COR-L47 (cell line): ENCODE measurements at places on chromosomes 5 and 9.

DNA sequence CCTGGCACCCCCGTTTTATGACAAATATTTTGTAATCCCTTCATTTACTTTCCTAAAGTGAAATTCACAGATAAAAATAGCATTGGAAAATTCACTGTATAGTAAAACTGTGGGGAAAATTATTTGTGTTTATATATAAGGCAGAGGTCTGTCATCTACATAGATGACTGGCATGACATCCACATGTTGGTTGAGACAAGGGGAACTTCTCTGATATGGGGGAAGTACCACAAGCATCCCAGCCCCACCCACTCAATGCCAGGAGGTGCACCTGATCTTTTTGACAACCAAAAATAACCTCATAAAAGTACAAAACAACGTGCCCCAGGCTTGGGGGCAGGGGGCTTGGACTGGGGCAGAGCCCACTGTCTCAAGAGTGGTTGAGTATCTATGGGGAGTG is 6.3 kb upstream of the TDRD7 start:
- DNase-seq = no peak

- DNase-seq = peak; percentile 87
These were observed 101.7 kb upstream of the PITX1 start for GRCh38 chr5:135135530-135136226.

DNA sequence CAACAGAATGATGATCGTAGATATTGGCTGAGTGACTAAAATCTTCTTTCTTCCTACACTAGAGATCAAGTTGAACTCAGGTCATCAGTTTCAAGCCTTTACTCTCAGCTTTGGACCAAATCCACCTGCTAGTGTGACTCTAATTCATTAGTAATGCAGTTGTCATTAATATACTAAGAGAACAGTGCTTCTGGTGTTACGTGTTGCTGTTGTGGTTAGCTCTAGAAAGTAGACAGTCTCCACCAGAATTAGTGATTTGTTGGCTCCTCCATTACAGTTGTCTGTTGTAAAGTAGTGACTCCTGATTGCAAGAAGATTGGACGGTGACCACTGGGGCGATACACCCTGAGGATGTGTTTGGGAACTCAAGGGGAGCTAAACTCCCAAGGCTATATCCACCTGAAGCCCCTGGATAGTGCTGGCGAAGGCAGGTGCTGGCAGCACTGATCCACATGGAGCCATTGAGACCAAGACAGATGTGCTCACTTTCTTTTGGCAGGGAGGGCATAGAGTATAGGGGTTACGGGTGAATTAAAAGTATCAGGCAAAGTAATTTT is 3.1 kb downstream of the CAMK4 start:
- no peak for DNase-seq

GRCh38 chr5:56668996-56669395 is 146.4 kb upstream of the MAP3K1 start:
- DNase-seq = peak; percentile 16

- no peak for DNase-seq
These were observed 1040.3 kb downstream of the TLE1 start for GRCh38 chr9:80649001-80649420.

DNA sequence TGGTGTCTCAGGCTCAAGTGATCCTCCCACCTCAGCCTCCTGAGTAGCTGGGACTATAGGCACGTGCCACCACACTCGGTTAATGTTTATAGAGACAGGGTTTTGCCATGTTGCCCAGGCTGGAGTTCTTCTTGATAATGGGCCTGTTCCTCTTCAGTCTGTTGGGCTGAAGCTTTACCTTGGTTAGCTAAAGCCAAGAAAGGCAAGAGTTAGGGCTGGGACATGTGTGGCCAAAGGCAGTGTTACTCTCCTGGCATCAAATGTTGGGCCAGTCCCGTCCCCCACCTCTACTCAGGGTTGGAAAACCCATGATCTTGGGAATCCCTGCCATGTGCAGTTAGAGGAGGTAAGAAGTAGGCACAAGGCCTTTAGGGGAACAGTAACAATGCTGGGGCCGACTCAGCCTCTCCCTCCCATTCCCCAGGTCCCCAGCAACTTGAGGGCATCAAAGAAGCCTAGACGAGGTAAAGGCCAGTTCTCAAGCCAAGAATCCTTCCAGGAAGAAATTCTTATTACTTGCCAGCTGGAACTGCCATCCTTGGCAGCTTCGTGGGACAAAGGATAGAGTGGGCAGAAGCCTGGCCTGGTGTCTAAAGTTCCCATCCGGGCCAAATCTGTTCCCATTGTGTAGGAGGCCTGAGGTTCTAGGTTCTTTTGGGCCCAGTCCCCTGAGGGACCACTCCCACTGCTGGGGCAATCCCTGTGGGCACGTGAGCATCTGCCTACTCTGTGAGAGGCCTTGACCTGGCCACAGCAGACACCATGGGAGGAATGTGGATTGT is 4.5 kb downstream of the EGR1 start:
- DNase-seq = no peak

GRCh38 chr5:111935009-111935408 is 178.0 kb upstream of the NREP start:
- no peak for DNase-seq

GRCh38 chr5:154117050-154117449 is 73.5 kb upstream of the GALNT10 start:
- peak; percentile 83 for DNase-seq

DNA sequence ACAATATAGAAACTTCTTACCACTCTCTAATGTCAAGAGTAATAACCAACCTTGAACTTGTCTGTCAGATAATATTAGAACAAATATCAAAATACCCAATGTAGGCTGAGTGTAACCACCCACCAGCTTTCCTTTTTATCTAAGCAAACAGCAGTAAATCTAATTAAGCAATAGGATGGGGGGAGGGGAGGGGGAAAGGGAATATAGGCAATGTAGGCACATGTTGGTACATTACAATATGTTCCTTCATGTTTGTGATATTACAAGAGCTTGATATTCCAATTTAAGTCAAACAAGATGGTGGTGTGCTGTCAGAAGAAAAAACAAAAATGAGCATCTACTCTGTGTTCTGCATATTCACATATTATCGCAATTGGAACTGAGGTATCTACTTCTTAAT is 158.2 kb downstream of the DENND1A start:
- DNase-seq = no peak

DNA sequence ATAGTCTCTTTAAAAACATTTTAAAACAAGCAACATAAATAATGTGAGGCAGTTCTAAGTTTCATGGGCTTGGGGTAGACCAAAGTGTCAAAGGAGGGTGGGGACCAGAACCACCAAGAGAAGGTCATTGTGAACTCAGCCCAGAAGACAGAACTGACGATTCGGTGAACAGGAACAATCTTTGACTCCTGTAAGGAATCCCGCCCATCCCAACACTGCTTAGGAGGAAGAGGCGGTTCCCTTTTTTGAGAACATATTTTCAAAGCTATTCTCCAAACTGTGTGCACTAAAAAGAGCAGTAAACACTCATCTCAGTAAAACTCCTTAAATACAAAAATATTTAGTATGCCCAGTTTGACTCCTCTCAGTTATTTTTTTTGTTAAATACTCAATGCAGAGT is 176.5 kb upstream of the TLE4 start:
- DNase-seq = no peak

DNA sequence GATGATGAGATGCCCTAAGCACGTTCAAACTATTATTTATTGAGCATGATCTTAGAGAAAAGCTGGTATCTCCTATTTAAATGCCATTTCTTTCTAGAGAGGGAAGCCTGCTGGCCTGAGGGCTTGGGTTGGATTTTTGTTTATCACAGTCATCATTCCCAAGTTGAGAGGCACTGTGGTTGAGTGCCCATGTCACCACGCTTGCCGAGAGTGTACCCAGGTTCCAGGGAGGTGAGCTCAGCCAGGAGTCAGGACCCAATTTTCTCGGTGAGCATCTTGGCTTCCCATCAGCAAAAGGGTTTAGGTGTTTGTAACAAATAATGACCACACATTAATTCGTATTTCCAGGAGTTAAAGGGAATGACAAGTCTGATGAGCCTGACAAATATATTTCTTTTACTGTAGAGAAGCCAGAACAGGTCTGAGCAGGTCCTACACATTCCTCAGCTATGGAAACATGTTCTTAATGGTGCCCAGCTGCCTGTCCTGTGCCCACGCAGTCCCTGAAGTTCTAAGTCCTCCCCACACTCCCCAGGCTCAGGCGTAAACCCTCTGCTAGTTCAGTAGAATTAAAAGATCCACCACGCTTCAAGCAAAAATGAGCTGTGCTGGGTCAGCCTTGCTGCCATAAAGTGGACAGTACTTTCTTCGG is 258.9 kb upstream of the IRX2 start:
- DNase-seq = no peak

DNA sequence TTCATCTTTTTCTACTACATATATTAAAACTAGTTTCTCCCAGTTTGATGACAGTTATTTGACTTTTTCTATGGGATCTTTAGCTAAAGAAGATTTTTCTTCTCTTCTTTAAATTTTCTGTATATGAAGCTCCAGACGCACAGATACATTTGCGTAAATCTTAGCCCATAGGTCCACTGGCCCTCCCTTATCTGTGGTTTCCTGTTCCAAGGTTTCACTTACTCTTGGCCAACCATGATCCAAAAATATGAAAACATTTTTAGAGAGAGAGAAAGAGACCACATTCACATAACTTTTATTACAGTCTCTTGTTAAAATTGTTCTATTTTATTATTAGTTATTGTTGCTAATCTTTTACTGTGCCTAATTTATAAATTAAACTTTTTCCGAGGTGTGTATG is 270.2 kb upstream of the DAPK1 start:
- DNase-seq = no peak

DNA sequence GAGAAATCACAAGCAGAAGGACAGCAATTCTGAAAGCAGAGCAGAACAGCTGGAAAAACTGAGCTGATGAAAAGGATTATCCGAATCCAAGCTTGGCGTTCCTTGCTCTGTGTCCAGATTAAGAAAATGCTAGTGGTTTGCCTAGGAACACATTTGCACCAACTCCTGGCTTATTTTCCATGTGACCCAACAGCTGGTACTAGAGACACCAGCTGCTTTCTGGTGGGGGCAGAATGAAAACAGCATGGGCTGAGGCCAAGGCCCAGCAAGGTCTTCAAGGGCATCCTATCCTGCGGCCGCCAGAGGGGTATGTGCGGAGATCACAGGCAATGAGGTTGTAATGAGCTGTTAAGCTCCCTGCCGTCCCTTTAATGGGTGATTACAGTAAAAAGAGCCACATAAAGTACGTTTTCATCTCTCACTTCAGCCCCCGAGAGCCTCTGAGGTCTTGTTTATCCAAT is 131.5 kb downstream of the DOCK8 start:
- DNase-seq = no peak

GRCh38 chr5:148790545-148791333 is 35.7 kb upstream of the ADRB2 start:
- no peak for DNase-seq

GRCh38 chr9:137581361-137582285 is 2.9 kb upstream of the DPH7 start:
- DNase-seq = no peak

- no peak for DNase-seq
These were observed 219.8 kb upstream of the TBCA start for GRCh38 chr5:77995793-77996409.

DNA sequence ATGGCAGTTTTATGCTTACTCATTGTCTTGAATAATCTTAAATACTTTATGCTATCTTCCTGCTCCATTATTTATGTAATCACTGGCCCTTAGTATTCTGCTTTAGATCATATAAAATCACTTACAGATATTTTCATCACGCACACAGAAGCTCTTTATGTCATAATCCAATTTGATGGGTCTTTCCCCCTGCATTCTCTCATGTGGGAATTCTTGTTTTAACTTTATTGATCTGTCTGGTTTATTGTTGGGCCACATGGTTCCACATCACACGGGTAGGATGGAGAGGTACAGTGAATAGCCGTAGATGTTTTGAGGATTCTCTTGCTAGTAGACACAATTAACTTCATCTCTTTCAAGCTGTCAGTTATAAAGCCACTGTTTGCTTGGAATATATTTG is 27.0 kb downstream of the PLPPR1 start:
- DNase-seq = no peak

DNA sequence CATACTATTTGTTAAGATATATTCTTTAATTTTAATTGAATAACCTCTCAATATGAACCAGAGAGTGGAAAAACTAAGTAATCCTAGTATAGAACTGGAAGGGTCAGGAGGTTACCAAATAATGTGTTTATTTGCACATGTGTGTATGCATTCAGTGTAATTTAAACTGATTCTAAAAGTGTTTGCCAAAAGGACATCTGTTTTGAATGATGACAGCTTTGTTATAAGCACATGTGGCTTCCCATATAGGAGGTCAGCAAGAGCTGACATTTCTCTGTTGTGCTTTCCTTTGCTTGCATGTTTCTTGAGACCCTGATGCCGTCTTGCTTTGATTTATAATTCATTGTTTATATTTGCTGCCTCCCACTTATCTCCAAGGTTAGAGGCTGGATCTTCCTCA is 383.4 kb downstream of the BRINP1 start:
- no peak for DNase-seq

GRCh38 chr9:101029315-101030085 is 973 bp downstream of the PLPPR1 start:
- no peak for DNase-seq

GRCh38 chr5:154364771-154365170 is 81.0 kb upstream of the SAP30L start:
- DNase-seq = no peak

GRCh38 chr5:115683081-115683480 is 57.2 kb upstream of the TMED7 start:
- DNase-seq = no peak

DNA sequence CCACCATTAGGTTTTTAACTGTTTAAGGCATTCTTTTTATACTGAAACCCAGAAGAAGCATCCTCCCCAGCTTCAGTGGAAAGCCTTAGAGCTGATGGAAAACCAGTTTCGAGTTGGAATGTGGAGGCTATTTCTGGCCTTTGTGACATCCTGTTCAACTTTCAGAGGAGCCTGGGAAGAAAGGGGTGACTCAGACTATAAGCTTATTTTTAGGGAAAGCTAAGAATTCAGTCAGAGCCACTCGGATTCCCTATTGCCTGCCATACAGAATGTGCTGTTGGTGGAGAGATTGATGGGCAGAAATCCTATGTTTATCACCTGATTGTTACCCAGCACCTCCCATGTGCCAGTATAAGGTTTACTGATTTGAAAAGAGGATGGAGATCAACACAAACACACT is 19.8 kb downstream of the PALM2AKAP2 start:
- no peak for DNase-seq
